ENCODE measurements at places on chromosomes 7 and 10. TPM values are rescaled to one million over a fixed set of nuclear protein-coding genes. Genes with fewer than 3 reads are reported as not detected.

Gene OPN4
- total RNA-seq: not detected

Gene SORBS1
- 0.35 TPM for total RNA-seq

Gene PLPP4
- total RNA-seq: 0.16 TPM

Gene IMMP2L
- 22.3 TPM for total RNA-seq

Gene MBL2
- not detected for total RNA-seq

Gene OR2A12
- not detected for total RNA-seq

Gene CYP3A7
- total RNA-seq: 0.06 TPM

Gene DYDC2
- total RNA-seq: not detected

Gene IKZF1
- not detected for total RNA-seq

Gene DNAJB9
- 8.2 TPM for total RNA-seq

Gene DNA2
- 9.0 TPM for total RNA-seq

Gene IFIT3
- total RNA-seq: 5.5 TPM

Gene CPA5
- total RNA-seq: not detected

Gene FAM20C
- total RNA-seq: 45.2 TPM

Gene CALHM2
- total RNA-seq: 4.9 TPM

Gene HMX3
- total RNA-seq: not detected

Measured in A549 treated with Mapracorat at 1 μM for 4 hours (cell line).